ENCODE measurements at places on chromosomes 7 and 10. TPM values are rescaled to one million over a fixed set of nuclear protein-coding genes. Genes with fewer than 3 reads are reported as not detected.

Gene FKBP6
- not detected for total RNA-seq

Gene LIPF
- not detected for total RNA-seq

Gene CPA5
- 0.93 TPM for total RNA-seq

Gene NUPR2
- total RNA-seq = not detected

Gene ABCF2
- total RNA-seq = 90.3 TPM

Gene PCDH15
- not detected for total RNA-seq

Gene CADPS2
- not detected for total RNA-seq

Gene STEAP2
- total RNA-seq = not detected
